ENCODE measurements at places on chromosomes 6 and 20.

- DNase-seq = no peak
These were observed 1.1 kb upstream of the GMPR start for GRCh38 chr6:16237242-16237641.

GRCh38 chr20:57391439-57392301 is 474 bp downstream of the RBM38 start:
- DNase-seq = no peak

GRCh38 chr20:29296256-29297230 is 1960.9 kb upstream of the DEFB115 start:
- no peak for DNase-seq

DNA sequence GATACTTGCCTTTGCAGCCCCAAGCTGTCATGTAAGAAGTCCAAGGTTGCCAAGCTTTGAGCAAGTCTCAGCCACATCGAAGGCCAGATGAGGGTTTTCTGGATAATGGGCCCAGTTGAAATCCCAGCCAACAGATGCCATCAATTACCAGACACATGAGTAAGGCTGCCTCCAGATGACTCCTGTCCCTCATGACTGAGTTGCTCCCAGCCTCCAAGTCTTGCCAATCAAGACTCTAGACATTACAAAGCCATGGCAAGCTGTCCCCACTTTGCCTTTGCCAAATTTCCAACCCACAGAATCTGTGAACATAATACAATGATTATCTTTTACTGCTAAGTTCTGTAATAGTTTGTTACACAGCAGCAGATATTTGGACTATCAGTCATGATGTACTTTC is 76.8 kb upstream of the ARMC2 start:
- peak; percentile 40 for DNase-seq

DNA sequence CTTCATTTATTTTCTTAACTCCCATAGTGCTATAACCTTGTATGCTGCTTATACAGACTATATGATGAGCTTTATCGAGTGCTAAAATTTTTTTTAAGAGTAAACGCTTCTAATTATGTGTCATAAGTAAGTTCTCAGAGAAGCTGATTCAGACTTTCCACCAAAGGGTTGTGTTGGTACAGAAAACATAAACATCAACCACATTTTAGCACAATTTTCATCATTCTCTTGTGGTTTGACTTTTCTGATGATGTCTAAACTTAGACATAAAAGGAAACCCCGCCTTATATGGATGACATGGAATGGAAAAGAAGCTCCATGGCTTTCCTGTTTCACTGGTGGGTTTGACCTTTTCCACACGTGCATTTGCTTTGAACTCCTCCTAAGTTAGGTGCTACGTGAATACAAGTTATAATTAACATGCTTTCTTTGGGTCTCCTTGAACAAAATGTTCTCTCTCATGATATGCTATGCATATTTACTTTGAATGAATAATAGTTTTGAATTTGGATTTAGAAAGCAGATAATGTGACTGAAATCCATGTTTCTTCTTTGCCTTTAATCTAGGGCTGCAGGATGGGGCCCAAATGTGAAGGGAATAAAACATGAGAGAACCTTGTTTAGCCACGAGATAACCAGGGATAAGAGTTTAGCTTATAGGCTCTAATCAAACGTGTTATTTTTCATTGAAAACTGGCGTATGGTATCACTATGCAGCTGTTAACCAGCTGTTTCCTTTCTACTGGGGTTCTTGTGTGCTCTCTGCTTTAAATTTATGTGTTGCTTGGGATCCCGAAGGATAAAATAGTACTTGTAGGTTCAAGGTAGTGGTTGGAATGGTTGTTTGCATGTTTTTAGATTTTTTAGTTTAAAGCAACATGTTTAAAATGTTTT is 127.1 kb upstream of the AHI1 start:
- DNase-seq = no peak

- no peak for DNase-seq
These were observed 716 bp upstream of the HLA-DQB2 start for GRCh38 chr6:32764048-32764447.

DNA sequence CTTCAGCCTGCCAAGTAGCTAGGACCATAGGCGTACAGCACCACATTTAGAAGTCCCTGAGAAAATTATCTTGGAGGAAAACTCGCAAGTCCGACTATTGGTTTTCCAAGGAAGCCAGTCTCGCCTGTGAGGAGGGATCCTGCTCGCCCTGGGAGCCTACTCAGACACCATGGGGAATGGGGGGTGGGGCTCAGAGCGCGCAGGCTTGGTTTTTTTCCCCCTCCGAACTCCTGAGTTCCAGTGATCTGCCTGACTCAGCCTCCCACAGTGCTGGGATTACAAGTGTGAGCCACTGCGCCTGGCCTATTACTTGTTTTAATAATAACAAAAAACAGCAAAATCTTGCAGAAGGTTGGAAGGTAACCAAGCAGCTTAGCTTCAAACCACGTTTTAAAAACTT is 153.7 kb downstream of the OR2B2 start:
- DNase-seq = no peak

DNA sequence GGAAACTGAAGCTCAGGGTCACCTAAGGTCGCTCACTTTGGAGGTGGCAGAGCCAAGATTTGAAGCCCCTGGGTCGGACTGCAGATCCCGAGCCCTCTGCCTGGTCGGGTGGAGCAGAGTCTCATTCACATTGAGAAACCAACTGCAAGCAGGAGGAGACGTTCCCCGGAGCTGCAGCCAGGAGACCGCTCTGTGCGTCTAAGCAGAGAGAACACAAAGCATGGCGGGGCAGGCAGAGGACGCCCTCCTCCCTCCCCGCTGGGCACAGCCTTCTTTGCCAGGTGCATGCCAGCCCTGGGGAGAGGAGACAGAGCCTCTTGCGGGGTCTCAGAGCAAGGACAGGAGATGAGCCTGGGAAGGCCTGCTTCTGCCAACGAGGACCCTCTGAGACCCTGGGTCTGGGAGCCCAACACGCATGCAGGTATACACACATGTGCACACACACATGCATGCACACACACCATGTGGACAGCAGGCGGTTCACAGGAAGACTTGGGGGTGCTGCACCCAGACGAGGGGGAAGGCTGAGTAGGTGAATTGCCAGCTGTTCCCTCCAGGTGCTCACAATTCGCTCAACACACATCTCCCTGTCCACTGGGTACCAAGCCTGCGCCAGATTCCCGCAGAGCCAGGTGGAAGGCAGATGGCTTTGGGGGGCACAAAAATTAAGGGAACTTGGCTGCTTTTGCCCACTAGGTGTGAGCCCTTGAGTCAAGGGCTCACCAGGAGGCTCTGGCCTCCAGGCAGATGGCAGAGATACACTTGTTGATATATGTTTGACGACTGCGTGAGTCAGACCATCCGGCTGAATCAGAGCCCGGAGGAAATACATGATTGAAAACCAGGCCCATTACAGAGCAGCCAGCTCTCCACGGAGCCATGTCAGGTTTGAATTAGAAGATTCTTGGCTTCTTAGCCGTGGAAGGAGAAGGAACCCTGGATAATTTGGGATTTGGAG is 5.5 kb upstream of the NTSR1 start:
- peak; percentile 78 for DNase-seq

- DNase-seq = no peak
These were observed 405.4 kb downstream of the PREX1 start for GRCh38 chr20:48422242-48422960.

DNA sequence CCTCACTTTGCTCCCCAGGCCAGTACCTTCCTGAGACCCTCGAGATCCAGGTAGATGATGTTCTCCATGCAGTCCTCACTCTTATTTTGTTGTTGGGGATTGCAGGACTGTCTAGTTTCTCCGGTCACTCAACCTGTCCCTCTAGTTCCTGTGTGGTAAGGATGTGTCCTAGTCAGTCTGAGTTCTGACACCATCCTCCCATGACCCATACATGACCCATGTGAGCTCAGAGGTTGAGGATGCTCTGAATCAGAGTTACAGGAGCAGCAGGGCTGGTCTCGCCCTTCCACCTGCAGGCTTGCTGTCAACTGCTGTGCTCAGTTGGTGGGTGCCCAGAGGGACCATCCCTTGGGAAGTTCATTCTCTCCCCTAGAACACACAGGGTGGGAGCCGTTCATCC is 11.9 kb upstream of the CST8 start:
- no peak for DNase-seq

GRCh38 chr6:43127877-43128276 is 43.2 kb upstream of the SRF start:
- no peak for DNase-seq

- no peak for DNase-seq
These were observed 100.3 kb upstream of the MYL9 start for GRCh38 chr20:36441027-36441414.

DNA sequence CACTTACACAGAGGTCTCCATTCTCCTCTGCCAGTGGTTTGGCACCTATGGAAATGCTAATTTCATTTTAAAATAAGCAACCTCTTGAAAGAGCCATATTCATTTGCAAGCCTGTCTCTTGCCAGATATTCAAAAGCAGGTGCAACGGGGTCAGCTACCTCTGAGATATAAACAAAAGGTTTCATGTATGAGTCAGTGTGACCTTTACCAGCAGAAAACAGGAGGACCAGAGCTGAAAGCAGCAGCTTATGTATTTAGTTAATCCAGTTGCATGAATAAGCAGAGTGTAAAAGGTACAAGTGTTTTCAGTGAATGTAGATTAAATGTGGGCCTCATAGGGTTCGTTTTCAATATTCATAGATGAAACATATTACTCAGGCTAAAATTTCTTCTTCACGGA is 56.0 kb downstream of the TENT5A start:
- DNase-seq = no peak

- DNase-seq = no peak
These were observed 40.4 kb upstream of the ARHGAP18 start for GRCh38 chr6:129750360-129750759.

DNA sequence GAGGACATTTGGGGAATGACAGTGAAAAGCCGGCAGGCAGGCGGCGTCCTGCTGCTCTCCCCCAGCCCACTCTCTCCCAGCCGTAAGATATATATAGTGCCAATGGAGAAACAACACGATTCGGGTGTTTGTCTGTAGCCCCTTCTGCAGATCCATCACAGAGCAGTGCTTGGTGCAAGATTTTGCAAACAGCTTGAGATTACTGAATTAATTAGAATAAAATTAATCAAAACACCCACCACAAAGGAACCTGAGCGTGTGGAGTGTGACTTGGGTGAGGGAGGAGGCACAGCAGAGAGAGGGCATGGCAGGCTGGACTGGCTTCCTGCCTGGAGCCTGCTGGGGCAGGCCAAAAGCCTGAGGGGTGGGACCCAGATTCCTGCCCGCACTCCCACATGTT is 28.8 kb upstream of the CCDC167 start:
- no peak for DNase-seq

DNA sequence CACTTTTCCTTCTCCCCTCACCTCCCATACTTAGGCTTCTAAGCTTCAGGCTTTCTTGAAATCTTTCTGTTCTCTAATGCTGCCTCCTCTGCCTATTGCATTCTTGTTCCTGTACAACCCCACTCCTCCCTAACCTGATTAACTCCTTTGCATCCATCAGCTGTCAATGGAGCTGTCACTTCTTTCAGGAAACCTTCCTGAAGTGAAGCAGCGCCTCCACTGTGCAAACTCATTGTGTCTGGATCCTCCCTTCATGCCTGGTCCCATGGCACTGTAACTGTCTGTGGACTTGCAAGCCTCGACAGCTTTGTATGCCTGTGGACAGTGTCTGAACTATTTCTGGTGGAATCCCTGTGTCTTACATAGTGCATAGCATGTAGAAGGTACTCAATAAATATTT is 185.0 kb downstream of the HS3ST5 start:
- DNase-seq = no peak

DNA sequence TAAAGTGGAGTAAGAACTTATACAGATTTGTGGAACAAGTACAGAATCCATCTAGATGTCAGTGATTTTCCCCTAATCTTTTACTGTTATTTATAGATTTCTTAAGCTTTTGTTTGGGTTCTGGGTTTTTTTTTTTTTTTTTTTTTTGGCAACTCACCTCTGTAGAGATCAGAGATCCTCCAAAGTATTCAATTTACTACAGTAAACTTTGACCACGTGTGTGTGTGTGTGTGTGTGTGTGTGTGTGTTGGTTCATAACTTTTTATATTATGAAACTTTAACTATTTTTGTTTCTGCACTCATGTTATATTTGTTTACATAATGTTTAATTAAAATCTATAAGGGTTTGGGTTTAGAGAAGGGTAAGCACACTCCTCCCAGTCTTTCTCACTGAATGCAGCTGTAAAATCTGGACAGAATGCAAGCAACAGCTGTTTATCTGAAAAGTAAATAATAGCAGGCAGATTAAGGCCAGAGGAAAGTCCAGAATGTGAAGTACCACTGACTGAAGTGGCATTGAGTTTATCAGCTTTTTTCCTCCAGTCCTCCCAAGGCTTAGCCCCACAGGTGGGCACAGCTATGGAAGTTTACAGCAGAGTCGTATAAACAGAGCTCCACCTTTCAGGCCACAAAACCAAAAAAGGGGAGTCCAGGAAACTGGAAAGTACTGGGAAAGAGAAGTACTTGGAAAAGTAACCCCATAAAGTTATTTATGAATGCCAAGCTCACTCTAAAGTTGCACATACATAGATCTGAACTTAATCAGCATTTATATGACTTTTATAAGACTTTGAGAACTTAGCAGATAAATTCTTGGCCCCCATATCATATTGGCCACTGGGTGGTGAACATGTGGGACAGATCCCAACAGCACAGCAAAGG is 43.0 kb upstream of the CD2AP start:
- DNase-seq = no peak

DNA sequence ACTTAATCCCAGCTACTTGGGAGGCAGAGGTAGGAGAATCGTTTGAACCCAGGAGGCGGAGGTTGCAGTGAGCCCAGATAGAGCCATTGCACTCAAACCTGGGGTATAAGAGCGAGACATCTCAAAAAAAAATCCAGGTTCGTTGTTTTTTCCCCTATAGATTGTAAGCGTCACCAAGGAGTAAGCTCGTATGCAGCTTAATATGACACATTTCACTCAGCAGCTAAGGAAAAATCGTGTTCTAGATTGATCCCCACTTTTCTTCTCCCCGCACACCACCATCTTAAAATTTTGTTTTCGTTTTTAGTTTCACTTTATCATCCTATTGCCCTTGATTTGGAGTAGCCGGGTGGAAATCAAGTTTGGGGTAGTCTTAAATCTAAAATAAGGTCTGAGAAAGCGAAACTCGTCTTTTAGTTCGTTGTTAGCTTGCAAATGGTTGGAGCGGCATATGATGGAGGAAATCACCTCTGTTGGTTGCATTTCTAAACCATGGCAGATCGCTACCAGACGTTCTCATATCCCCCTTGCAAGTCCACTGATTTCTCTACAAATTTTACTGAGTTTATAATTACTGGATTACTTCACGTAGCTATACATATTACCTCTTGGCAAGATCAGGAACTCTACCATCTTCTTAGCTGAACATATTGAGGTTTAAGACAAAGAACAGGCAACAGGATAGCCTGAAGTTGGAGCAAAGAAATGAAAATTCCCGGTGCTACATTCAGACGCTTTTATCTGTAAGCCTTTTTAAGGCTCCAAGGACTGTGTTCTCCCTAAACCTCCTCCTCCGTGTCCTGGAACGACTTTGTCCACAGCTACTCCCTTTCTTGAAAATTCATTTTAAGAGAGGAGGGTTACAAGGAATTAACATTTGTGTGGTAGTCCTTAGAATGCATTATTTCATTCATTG is 91.1 kb upstream of the BTN3A2 start:
- DNase-seq = no peak

- DNase-seq = no peak
These were observed 971 bp downstream of the RBCK1 start for GRCh38 chr20:408843-409696.

- DNase-seq = no peak
These were observed 3.8 kb upstream of the WFDC12 start for GRCh38 chr20:45128099-45128498.

- no peak for DNase-seq
These were observed 49.5 kb downstream of the EPB41L2 start for GRCh38 chr6:131013495-131013894.

All from NCI-H2171 (cell line).